ENCODE measurements at places on chromosomes 2 and 18.

DNA sequence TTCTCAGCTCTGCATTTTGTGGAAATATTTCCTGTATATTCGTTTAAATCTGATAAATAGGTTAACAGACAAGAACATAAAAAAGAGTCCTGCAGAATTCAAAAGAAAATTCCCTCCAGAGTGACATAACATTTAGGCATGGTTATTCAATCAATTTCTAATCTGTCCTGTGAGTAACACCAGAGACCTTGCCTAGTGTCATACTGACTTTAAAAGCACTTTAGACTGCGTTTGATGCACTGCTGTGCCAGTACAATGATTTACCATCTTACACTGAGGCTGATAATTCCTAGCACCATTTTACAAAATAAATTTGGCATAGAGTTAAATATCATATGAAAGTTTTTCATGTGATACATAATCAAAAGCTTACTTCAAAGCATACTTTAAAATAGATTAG is 35.5 kb upstream of the CALCRL start:
- no peak for DNase-seq

GRCh38 chr2:172101821-172102390 is 794 bp downstream of the DLX2 start:
- DNase-seq: no peak

DNA sequence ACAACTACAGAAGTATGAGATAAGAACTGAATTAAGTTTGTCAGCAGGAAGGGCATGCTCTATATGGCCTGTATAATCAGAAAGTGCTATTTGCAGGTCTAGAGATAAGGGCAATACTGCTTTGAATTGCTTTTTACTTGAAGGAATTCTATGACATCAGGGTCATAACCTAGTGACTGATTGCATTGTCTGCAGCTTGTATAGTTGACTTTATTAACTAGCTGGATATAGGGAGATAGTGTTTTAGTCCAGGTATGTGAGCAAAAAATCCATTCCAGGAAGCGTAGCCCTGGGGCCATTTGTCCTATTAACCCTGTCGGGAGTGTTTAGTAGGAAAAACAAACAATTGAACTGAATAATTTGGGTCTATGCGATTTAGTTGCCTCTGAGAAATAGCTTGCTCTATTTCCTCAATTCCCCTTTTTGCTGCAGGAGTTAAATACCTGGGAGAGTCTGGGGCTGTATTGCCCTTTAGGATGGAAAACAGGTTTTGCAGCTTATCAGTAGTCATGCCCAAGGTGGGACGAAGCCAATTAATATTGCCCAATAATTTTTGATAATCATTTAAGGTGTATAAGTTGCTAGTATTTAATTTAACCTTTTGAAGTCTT is 30.0 kb downstream of the HTR2B start:
- no peak for DNase-seq

- DNase-seq: peak; percentile 5
These were observed 34.0 kb downstream of the NAPG start for GRCh38 chr18:10559553-10560451.

DNA sequence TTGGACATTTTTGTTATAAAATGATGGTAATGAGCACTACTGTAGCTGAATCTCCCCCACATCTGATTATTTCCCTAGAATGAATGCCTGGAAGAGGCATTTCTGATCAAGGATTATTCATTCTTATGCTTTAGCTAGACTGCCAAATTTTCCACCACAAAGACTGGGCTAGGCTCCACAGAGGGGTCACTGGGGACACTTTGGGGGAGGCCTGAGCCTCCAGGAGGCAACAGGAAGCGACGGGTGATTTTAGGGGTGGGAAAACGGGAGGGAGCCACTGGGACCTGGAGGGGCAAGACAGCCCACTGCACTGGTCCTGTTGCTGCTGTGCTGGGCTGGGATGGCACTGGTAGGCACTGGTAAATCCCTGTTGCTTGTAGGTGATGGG is 2.4 kb upstream of the ASB1 start:
- DNase-seq: no peak

DNA sequence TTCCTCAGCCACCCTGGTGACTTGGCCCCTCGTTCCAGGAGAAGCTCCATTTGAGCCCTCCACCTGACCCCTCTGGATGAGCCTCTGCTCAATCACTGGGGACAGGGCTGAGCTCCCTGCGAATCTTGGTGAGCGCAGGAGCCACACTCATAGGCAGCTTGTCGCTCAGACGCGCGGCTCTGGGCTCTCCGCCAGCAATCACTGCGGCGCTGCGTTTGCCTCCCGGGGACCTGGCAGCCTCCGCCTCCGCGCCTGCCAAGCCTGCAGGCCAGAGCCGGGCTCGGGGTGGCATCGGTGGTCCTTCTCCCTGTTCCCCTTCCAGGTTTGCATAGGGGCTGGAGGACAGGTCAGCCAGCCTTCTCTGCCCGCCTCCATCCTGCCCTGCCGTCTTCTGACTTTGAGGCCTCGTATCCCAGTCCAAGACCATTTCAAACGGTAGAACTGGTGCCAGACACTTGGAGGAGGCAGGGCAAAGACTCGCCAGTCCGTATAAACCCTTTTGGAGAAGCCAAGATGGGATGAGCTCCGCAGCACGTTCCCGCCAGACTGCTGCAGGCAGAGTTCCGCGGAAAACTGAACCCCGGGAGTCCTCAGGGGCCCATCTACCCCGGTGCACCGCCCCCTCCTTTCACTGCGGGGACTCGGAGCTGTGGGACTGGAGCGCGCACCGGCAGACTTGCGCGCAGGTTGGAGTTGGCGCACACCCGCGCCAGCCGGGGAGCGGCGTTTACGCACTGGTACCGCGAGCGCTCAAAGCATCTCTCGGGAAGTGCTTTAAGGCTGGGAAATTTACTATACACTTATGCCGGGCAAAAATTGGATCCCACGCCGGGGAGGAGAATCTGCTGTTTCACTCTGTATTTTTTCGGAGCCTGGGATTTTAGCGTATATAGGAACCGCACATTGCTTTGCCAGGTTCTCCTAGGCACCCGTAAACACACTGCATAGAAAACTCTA is 1.1 kb upstream of the TACR1 start:
- DNase-seq: no peak

DNA sequence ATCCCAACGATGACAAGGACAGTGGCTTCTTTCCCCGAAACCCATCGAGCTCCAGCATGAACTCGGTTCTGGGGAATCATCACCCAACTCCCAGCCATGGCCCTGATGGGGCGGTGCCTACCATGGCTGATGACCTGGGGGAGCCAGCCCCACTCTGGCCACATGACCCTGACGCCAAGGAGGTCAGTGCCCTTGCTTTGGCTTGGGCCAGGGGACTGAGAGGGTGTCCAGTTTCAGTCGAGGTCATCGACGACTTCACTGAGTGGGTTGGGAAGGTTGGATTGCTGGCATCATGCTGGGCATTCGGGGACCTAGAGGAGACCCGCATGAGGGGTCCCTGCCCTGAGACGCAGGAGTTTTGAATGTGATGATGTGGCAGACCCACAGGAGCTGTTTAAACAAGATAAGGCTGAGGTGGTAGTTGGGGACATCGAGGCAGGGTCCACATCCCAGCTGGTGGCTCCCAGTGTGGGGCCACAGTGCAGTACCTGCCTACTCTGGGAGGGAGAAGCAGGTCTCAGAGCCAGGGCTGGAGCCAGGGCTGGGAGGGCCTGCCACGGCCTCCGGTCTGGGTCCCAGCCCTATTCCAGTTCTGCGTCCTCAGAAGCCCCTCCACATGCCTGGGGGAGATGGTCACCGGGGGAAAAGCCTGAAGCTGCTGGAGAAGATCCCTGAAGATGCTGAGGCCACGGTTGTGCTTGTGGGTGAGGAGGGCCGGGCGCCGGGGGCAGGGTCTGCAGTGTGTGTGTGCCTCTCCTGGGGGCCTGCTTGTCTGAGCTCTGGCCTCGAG is 6.0 kb downstream of the SLC4A3 start:
- DNase-seq: no peak

DNA sequence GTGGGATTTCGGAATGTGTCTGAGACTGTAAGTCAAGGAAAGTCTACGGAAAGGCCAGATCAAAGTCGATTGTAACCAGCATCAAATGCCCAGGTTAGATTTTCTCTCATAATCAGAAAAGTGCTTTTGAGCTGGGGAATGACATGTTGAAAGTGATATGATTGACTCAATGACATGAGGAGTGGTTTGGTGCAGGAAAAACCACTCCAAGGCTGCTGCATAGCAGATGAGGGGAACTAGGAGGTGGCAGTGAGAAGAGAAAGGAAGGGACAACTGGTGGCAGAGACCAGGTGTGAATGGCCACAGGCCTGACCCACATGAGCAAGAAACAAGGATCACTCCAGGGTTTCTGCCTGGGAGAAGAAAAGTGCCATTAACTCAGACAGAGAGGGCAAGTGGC is 822 bp downstream of the SLC35F6 start:
- no peak for DNase-seq

DNA sequence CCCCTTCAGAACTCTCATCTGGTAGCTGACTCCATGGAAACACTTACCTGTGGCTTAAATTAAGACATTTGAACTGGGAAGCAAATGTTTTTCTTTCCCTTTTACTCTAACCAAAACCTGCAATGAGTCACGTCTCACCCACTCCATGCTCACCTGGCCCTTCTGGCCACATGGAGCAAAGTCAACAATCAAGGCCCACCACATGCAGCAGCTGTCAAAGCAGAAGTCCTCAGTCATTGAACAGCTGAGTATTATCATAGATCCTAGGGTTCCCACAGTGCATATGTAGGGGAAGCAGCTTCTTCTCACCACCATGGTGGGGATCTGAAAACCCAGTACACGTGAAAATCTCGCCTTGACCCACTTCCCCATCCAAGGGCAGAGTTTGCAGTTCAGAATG is 12.3 kb upstream of the MEP1B start:
- no peak for DNase-seq

- DNase-seq: no peak
These were observed 171.4 kb upstream of the SERPINE2 start for GRCh38 chr2:224210286-224211180.

DNA sequence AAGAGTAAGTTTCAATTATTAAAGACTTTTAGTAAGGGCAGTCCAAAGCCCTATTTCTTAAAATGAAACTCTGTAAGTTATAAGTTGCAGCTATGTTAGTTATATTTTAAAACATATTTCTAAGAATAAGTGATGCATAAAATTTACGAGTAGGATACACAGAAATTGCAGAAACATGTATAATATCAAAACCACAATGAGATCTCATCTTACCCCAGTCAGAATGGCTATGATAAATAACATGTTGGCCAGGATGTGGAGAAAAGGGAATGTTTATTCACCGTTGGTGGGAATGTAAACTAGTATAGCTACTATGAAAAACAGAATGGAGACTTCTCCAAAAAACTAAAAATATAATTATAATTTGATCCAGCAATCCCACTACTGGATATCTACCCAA is 201.2 kb downstream of the CBLN2 start:
- no peak for DNase-seq

- no peak for DNase-seq
These were observed 38.7 kb downstream of the NYAP2 start for GRCh38 chr2:225438248-225438647.

DNA sequence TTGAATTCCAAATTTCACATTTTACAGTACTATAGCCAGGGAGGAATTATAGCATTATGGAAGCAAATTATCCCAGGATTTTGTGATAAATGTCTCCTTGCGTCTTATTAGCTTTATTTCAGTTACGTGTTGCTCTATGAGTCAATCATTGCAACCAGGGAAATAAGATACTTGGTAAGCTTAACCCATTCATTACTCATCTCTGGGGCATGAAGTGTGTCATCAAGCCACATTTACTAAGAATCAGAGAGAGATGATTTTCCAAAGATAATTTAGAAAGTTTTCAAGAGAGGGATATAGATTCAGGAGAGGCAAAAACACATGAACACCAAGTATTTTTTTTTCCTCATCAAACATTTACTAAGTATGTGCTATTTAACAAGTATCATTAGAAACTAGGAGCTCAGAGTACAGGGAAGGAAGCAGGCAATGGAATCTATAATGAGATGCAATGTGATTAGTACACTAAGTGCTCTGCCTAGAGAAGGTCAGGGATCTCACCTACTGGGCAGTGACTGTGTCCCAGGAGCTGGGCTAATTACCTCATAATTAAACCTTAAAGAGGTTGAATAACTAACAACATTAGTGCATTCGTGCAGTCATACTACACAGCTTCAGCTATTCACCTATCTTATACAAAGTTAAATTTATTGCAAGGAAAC is 217.8 kb upstream of the NXPH2 start:
- no peak for DNase-seq

- no peak for DNase-seq
These were observed 81.4 kb upstream of the ERBB4 start for GRCh38 chr2:212619954-212620353.

DNA sequence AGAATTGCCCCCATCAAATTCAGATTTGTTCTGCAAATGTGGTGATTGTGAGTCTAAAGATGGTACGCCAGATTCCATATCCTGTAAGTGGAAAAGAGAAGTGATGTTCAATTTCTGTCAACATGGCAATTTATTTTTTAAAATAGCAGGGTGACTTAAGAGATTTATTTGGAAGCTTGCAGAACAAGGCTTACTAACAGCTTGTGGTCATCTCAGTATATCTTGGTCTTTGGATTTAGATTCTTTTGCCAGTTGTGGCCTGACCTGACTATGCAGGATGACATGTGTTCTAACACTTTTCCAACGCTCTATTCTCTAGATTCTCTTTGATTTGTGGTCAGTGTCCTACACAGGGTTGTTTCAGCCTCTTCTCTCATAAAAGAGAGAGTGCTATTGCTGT is 74.4 kb downstream of the MAP3K20 start:
- DNase-seq: no peak

GRCh38 chr2:107027810-107028209 is 141.8 kb upstream of the ST6GAL2 start:
- no peak for DNase-seq

DNA sequence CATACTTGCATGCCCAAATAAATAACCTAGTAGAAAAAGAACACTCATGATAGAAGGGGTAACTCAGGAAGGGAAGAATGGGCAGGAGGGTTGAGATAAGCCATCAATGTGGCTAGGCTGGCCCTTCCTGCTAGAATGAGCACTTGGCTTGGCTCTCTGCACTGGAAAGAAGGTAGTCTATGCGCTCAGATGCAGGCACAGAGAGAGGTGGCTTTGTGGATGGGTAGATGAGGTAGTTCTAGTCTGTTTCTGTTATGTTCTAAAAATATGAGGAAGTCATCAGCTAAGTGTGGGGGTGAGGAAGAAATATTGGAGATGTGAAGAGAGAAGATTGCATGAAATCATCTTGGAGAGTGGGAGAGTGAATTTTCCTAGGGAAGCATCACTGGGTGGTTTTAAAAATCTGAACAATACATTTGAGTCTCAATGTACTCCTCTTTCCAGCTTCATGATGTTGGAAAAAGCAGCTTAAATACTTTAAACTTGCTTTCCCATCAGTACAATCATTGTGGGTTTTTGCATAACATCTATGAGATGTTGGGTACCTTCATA is 357.1 kb downstream of the CNTNAP5 start:
- no peak for DNase-seq

Data from GM12864 (cell line).